ENCODE measurements at places on chromosomes 7 and 10.

GRCh38 chr10:31136386-31136785 is 104.7 kb upstream of the ZNF438 start:
- no peak for DNase-seq

DNA sequence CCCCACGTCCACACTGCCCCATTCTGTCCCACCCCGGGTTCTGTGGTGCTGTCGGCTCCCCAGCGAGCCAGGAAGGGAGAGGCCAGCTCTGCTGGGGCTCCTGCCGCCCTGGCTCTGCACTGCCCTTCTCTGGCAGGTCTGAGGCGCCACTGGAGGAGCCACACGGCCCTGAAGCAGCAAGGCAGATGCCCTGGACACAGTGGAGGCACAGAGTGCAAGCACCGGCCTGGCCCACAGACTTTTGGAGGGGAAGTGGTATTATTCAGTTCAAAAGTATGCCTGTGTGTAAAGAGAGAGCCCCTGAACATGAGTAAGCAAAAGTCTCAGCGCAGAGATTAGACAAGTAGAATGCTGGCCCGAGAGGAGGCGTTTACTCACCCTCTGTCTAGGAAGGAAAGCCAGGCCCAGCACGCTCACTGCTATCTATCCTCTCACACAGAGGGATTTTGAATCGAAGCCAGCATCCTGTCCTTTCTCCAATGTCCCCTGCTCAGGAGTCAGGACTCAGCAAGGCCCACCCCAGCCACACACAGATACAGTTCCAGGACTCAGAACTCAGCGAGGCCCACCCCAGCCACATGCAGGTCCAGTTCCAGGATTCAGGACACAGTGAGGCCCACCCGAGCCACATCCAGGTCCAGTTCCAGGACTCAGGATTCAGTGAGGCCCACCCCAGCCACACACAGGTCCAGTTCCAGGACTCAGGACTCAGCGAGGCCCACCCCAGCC is 115.0 kb downstream of the EGFR start:
- no peak for DNase-seq

DNA sequence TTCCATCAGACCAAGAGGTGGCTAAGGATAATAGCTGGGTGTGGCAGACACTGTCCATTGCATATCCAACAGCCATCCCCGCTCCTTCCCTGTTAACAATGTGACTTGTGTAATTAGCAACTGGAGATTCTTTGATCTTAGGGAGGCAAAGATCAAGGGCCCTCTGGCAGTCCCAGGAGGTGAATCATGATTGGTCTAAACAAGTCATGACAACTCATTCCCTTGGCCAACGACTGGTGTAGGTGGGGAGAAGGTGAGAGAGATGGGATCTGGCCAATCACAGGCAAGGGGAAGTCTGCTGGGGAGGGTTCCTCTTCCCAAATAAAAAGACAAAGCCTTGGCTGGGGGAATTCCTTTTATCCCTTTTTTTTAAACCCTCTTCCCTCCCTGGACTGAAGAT is 46.2 kb upstream of the COMTD1 start:
- DNase-seq = no peak

DNA sequence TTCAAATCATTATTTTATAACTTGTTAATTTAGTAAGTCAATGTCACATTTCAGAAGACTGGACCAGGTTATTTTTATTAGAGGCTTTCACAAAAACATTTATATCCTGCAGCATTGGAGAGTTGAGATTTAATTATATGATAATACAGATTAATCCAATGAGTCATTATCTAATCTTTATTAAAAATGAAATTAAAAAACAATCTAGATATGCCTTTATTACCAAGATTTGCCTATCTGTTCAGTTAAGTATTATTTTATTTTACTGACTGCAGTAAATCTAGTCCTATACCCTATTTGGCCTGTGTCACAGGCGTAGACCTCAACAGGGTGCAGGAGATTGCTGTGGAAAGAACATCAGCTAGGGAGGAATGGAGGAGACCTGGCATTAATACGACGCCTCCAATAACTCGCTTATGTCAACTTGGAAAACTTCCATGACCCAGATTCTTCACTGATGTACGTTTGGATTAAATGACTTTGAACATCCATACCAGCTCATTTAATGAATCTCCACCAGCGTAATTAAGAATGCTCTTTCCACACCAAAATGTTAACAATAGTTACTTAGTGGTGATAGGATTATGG is 18.2 kb downstream of the PAXIP1 start:
- no peak for DNase-seq

- DNase-seq = no peak
These were observed 8.8 kb upstream of the STN1 start for GRCh38 chr10:103926722-103927319.

Measured in bone marrow (tissue), 2 donors.